ENCODE measurements at places on chromosomes 6 and 20. TPM values are rescaled to one million over a fixed set of nuclear protein-coding genes. Genes with fewer than 3 reads are reported as not detected.

GPR63 gene
- 13.9 TPM for total RNA-seq

GRCh38 chr6:119348096-119348747, 1.3 kb downstream of the MAN1A1 start:
- peak; percentile 30 for DNase-seq

DNA sequence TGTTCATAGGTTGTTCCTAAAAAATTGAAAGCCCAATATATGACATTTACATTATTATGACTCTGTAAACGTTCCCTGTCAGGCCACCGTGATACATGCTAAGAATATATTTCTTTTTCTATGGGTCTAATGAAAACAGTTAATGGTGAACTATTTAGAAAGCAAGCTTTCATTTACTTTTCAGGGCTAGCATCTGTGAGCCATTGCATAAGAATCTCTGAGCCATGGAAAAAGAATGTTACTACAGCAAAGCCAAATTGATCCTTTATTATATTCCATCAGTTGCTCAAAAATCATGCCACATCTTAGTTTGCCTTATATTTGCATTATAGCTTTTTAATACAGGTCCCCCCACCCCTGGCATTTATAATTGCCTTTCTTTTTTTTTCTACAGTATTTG, 275.5 kb downstream of the ZFAND3 start:
- no peak for DNase-seq

GRCh38 chr20:14219801-14220461, 117.5 kb downstream of the FLRT3 start:
- no peak for DNase-seq

MMP24 gene
- total RNA-seq: 102 TPM

DNA sequence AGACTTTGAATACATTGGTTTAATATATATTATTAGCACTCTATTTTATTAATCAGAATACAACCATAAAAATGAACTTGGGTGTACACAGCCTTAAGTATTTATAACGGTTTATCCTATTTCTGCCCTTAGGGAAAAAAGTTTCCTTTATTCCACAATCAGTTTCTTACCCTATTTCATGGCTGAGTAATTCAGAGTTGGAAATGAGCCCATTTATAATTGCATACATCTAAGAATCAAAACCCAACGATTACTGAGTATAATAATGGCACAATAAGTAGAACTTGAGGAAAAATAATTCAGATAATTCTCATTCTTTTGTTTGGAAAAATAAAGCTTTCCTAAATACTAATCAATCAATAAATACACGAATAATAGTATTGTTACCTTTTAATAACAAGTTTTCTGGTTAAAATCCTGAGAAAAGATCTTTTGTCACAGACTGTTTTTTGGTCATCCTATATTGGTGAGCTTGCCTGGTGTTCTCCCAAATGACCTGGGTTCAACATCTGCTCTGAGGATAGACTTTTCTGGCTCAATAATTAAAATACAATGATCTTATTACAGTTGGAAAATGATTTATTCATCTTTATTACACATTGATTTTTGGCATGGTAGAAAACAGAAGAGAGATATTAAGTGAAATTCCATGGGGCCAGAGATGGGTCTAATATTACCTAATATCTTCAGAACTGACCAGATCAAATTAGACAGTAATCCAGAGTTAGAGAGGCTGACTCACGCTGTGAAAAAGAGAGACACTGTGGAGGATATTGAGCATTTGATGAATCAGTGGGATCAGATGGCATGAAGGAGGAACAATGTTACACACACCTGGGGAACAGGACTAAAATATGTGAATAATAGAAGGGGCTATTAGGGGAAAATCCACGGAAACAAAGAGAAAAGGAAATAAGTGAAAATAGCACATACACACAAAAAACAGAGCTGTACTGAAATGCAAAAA, 162.1 kb upstream of the TBX18 start:
- DNase-seq: no peak

GRCh38 chr6:110554966-110555460, 78.6 kb upstream of the SLC22A16 start:
- DNase-seq: no peak

DNA sequence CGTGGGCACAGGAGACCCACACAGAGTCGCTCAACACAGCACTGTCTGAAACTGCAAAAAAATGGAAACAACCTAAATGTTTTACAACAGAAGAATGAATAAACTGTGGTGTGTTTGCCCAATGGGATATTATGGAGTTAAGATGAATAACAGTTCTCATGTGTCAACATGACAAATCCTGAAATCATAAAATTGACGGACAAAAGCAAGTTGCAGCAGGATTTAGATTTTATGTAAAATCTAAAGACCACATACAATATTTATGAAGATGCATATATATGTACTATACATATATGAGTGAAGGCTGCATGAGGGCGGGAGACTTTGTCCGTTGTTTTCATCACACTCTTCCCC, 79.7 kb downstream of the GRM4 start:
- no peak for DNase-seq

DNA sequence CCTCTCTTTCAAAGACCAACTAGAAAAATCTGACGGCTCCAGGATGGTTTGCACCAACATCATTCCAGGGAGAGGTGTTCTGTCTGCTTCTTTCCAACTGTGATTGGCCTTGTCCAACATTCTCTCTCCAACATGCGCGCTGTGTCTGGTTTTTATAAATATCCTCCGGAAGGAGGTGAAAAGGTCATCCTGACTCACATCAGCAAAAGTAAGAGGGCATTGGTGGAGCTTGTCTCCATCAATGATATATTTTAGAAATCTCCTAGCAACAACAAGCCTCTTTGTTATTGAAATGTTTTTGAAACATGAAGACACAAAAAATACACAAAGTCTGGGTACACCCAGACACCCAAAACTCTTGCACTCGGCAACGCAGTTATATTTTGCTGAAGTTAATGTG, 475.3 kb upstream of the JARID2 start:
- DNase-seq: no peak

DNA sequence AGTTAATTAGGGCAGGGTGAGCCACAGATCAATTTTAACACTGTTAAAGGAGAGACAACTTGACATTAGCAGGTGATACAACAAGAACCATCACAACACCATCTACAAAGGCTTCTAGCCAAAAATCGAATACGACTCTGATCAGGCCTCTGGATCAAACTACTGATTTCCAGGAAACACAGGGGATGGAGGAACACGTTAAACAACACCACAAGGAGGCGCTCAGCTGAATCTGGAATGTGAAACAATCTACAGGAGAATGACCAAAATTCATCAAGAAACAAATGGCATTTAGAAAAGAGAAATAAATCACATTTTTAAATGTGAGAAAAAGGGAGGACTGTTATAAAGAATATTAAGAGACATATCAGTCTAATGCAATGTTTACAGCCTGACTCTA, 13.5 kb upstream of the MAFB start:
- DNase-seq: no peak

DNA sequence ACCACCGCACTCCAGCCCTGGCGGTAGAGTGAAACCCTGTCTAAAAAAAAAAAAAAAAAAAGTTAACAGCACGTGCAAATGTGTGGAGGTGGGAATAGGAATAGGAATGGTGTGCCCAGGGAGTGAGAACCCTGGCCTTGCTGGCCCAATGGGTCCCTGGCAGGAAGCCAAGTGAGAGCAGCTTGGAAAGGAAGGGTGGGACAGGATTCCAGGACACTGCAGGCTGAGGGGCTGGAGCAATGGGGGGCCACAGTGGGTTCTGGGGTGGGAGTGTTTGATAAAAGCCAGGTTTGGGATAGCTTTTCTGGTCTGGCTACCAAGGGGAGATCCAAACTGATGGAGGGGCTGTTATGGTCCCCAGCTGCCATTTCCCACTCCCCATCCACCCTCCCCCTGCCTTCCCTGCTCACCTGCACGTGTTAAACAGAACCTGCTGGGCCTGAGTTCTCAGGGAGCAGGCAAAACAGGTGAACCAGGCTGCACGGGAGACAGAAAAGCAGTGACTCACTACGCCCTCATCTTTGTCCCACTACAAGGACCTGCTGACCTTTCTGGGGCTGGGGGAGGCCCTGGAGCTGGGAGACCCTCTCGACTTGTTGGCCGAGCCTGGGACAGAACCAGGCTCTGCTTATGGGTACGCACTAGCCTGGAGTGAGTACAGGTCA, 3.3 kb downstream of the SUN5 start:
- DNase-seq: no peak

DNA sequence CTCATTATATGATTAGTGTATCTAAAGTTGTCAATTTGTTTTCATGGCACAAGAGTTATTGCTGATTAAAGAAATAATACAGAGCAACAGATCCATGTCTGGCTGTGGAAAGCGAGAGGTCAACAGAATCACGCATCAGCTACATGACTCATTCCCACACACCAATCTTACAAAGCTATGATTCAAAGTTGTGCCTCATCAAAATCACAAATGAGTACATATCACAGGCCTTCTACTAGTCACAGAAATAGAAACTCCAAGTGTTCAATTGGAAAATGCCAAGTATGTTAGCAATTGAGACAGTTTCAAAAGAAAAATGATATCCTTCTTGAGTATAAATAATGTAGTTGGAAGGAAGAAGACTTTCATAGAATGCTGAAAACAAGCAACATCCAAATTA, 57.8 kb upstream of the NKAIN2 start:
- DNase-seq: peak; percentile 4

- no peak for DNase-seq
Observed at GRCh38 chr6:97865612-97866011, 582.6 kb upstream of the MMS22L start.

MEI4 gene
- 0.82 TPM for total RNA-seq

GRCh38 chr6:53048431-53049195, 16.6 kb upstream of the FBXO9 start:
- no peak for DNase-seq

MAP7 gene
- 5.7 TPM for total RNA-seq

HLA-DRA gene
- 2.0 TPM for total RNA-seq

GRCh38 chr6:90105506-90106170, 191.0 kb downstream of the BACH2 start:
- no peak for DNase-seq

DAAM2 gene
- 5.3 TPM for total RNA-seq

FNDC11 gene
- 6.1 TPM for total RNA-seq

DNA sequence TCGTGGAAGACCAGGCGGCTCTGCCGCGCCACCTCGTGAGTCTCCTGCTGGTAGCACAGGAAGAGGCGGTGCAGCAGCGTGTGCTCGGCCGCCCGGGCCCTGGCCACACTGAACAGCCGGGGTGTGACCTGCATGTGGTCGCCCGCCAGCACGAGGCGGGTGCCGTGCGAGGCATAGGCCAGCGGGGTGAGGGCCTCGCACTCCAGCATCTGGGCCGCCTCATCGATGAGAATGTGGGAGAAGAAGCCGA, 7.0 kb downstream of the HELZ2 start:
- DNase-seq: no peak

DNA sequence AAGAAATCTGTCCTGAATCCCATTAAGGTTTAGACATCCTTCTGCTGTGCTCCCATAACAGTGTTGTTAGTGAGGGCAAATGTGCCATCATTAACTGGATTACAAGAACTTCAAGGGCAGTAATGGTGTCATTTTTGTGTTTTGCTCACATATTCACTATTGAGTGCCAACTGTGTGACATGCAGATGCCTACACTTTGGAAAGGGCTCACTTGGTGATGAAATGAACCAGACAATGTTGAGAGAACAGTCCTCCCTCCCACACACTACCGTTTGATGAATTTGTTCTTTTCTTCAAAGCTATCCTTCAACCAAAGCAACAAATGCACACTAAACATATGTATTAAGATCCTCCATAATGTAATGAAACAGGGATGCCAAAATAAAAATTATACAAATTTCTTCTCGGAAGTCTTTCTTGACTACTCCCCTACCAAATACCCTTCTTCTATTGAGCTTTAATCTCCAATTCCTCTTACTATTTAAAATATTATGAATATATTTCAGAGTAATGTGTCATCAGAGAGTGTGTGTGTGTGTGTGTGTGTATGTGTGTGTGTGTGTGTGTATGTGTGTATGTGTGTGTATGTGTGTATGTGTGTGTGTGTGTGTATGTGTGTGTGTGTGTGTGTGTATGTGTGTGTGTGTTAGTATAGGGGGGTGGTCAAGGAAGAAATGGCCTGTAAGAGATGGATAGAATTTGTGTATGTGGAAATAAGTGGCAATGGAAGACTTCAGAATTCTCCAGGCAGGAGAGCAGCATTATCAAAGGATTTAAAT, 92.3 kb upstream of the ENPP5 start:
- DNase-seq: no peak

DPM1 gene
- 41.2 TPM for total RNA-seq

GRCh38 chr6:132003516-132004178, 52.5 kb upstream of the CCN2 start:
- DNase-seq: no peak

DNA sequence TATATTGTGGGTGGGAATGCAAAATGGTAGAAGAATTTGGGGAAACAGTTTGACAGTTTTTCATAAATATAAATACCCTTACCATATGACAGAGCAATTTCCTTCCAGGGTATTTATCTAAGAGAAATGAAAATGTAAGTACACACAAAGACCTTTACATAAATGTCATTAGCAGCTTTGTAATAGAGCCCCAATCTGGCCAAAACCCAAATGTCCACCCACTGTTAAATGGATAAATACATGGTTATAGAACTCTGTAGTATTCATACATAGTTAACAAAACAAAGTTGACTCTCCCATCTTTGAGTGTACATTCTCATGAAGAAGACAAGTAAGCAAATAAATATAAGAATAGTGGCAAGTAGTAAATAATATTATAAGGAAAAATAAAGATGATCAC, 514.8 kb upstream of the NOX3 start:
- DNase-seq: no peak

C20orf144 gene
- total RNA-seq: 0.41 TPM

DNA sequence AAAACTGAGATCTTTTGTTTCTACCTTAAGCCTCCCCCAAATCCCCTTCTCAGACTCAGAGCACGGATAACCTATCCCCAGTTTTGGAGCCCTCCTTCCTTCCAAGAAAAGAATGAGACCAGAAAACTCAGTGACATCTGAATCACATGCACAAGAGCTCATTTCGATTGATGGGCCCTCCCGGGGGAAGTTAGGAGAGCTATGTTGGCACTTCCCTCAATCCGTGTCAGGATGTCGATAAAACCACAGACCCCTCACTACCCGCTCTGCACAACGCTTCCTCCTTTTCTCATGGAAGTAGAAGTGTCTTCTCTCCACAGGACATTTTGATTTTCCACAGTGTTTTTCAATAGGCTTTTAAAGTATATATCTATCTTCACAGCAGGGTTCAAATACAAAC, 332.4 kb downstream of the HACE1 start:
- DNase-seq: no peak

KIAA1755 gene
- 1.2 TPM for total RNA-seq

DNA sequence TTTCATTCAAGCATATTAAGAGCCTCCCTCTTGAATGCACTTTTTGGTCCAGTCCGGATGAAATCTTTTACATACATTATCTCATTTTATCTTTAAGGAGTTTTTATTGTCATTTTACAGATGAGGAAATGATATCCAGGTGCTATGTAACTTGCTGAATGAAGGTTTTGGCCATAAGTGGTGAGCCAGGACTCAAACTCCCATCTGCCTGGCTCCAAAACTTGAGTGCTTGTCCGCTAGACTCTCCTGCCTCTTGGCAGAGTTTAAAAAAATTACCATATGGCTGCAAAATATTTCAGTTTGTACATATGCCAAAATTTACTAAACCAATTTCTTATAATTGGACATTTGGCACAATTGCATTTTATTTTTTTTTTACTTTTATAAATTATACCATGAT, 12.2 kb downstream of the PDRG1 start:
- DNase-seq: no peak

WASF1 gene
- total RNA-seq: 63.2 TPM

- DNase-seq: no peak
Observed at GRCh38 chr6:27897580-27898206, 14.5 kb downstream of the OR2B2 start.
